Stimulated activated CD8-positive, alpha-beta memory T cell treated with anti-CD3 and anti-CD28 coated beads, Interleukin-12 subunit alpha, Interleukin-12 subunit beta, amount 100 ng/mL, for 1 hour (primary cell): ENCODE measurements at places on chromosomes 4 and X.
A peak's percentile ranks its signal among the peaks of the same experiment; 100 is the strongest.

- DNase-seq, result no peak
These were observed 1079.6 kb upstream of the PABPC4L start for GRCh38 chr4:135281230-135281629.

- no peak for DNase-seq
These were observed 38.4 kb upstream of the PJA1 start for GRCh38 chrX:69203638-69204037.

DNA sequence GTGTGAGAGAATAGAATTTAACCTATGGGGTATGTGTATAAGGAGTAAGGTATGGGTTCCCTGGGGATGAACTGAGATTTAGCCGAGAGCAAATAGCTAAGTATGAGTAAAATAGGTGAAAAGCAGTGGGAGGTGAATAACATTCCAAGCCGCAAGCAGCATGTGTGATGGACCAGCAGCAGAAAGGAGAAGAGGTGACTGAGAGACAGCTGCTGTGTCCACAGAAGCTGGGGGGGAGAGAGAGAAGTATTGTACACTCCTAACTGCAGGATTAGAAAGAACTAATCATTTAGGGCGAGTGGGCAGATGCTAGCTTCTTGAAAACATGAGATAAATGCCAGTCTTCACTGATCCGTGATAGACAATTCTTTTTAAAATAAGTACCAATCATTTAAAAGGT lies 296.0 kb downstream of the KLHL4 start:
- DNase-seq, result no peak

GRCh38 chr4:121706595-121707021 lies 9.8 kb upstream of the ANXA5 start:
- DNase-seq, result peak; percentile 9

DNA sequence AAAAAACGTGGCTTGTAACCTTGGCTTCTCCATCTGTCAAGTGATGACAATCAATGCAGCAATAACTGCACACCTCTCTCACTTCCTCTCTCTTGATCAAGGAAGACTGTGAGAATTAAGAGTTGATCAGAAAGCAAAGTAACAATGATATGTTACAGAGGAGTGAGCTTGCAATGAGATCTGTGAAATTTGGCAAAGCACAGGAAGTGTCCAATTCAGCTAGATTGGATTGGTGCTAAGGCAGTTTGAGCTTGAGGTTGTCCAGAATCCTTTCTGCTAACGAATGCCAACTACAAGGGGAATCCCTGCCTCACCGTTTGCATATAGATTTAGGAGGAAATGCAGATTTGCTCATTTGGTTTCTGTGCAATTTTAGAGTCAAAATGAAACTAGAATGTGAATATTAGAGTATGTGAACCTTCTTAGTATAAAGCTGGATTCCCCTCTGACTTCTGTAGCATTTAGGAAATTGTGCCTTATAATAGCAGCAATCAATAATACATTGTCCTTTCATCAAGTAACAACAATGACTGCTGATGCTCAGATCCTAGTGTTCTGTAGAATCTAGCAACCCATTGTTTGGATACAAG lies 346.4 kb downstream of the PTTG2 start:
- no peak for DNase-seq

DNA sequence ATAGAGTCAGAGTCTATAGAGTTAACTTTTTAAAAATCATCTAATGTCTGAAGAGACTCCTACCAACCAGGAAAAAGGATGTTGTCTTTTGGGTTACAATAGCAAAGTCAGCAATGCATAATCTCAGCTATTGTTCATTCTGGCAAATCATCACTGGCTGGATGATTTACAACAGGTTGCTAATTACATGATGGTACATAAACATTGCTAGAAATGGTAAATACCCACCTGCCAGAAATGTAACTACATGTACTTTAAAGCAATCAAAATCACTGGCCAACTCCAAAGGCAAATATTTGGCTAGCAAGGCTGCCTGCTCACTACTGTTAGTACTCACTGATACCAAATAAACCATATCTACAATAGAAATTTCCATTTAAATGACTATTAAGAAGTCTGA lies 91.1 kb downstream of the PPP3CA start:
- no peak for DNase-seq

GRCh38 chr4:121326597-121326996 lies 54.2 kb downstream of the QRFPR start:
- DNase-seq, result no peak

DNA sequence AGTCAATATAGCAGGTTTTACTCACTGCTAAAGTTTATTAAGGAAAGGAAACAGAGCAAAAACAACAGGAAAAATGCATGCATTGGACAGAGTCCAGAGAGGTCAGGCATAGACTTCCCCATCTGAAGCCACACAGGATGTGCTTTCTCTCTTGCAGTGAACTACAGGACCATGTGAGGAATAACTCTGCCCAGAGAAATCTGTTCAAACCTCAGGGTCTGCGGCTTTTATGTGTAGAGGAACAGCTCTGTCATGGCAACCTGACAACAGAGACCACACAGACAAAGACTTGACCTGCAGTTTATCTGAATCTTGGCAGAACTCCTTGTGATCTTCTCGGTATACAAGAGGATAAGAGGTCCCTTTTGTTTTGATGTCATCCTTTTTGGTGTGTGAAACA lies 46.3 kb upstream of the LONRF3 start:
- no peak for DNase-seq

GRCh38 chr4:184090571-184090970 lies 127.1 kb downstream of the ENPP6 start:
- no peak for DNase-seq
